Nasal cavity respiratory epithelium epithelial cell of viscerocranial mucosa (primary cell): ENCODE measurements at places on chromosomes 12 and 14. TPM values are rescaled to one million over a fixed set of nuclear protein-coding genes. Genes with fewer than 3 reads are reported as not detected.

Gene SOAT2
- not detected in 2 replicates for total RNA-seq

Gene SIX4
- 7.9 and 11.5 TPM in 2 replicates for total RNA-seq

Gene CPNE6
- not detected in 2 replicates for total RNA-seq

Gene INHBC
- total RNA-seq, result not detected in 2 replicates

Gene RAB2B
- 22.9 and 30.6 TPM in 2 replicates for total RNA-seq

Gene SLCO1C1
- total RNA-seq, result not detected in 2 replicates

Gene BEGAIN
- 0.21 and 0.68 TPM in 2 replicates for total RNA-seq

Gene KRT6C
- 171 and 249 TPM in 2 replicates for total RNA-seq

Gene MUCL1
- total RNA-seq, result not detected in 2 replicates

Gene NINJ2
- 0.36 TPM in 1 of 2 replicates, not detected in the other for total RNA-seq

Gene KRT74
- 0.36 TPM in 1 of 2 replicates, not detected in the other for total RNA-seq

Gene HSPB8
- 2.7 and 12.8 TPM in 2 replicates for total RNA-seq

Gene NPFF
- not detected in 2 replicates for total RNA-seq

Gene NOP9
- total RNA-seq, result 34.2 and 36.0 TPM in 2 replicates

Gene CLEC4C
- total RNA-seq, result not detected in 2 replicates

Gene CPNE8
- 8.9 and 19.3 TPM in 2 replicates for total RNA-seq

Gene PAX9
- 2.7 and 8.6 TPM in 2 replicates for total RNA-seq

Gene DNAI7
- under 0.01 and 0.07 TPM in 2 replicates for total RNA-seq

Gene OR4N2
- not detected in 2 replicates for total RNA-seq
